Neuronal stem cell (in vitro differentiated cells): ENCODE measurements at places on chromosomes 6 and 20.
A peak's percentile ranks its signal among the peaks of the same experiment; 100 is the strongest.

DNA sequence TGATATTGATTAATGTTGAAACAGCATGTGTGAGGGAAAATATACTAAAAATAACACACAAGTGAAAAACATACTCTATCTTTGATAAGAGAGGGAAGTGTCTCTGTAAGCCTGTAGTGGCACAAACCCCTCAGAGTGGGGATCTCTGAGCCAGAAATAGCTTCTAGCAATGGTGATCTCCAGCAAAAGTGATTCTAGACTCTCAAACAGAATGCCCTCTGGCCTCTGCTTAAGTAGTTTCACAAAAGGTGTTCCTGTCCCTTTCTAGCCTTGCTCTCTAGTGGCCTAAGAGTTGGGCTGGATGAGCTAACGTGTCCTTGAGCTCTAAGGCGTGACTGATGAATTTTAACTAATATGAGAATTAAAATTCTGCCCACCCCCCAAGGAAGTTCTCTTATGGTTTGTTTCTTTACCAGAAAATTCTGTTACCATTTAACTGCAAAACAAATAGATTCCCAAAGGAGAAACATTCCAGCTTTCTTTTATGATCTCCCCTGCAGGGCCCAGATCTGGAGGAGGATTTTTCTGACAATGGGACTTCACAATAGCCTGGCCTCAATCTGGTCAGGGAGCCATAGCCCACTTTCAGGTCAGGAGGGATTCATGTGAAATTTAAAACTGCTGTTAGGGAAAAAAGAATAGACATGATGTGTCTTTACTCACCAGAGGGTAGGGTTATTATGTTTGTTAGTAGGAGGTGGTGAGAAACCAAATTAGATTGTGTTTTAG, 182.5 kb upstream of the LAMP5 start:
- DNase-seq, result peak; percentile 17

DNA sequence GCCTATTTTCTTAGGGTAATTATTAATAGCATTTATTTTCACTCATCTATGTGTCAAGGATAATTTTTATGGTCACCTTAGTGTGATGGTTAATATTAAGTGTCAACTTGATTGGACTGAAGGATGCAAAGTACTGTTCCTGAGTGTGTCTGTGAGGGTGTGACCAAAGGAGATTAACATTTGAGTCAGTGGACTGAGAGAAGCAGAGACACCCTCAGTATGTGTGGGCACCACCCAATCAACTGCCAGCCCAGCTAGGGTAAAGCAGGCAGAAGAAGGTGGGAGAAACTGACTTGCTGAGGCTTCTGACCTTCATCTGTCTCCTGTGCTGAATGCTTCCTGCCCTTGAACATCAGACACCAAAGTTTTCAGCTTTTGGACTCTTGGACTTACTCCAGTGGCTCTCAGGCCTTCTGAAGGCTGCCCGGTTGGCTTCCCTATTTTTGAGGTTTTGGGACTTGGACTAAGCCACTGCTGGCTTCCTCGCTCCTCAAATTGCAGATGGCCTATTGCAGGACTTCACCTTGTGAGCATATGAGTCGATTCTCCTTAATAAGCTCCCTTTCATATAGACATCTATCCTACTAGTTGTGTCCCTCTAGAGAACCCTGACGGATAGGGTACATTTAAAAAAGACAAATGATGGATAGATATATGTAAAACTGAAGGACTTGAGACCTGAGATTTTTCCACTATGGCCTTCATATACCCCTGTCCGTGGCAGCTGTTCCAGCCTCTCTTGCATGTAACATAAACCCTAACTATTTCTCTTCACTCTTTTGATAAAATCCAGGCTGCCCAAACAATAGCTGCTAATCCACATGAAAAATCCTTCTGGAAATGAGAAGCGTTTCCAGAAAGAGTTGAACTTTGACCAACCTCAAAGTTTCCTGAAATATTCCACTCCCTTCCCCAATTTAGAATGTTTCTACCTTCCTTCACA, 62.1 kb upstream of the RGS17 start:
- DNase-seq, result no peak

- DNase-seq, result no peak
These were observed 81.2 kb downstream of the DACT2 start for GRCh38 chr6:168238159-168238909.

GRCh38 chr20:36285746-36286447, 20.2 kb upstream of the DLGAP4 start:
- DNase-seq, result no peak

DNA sequence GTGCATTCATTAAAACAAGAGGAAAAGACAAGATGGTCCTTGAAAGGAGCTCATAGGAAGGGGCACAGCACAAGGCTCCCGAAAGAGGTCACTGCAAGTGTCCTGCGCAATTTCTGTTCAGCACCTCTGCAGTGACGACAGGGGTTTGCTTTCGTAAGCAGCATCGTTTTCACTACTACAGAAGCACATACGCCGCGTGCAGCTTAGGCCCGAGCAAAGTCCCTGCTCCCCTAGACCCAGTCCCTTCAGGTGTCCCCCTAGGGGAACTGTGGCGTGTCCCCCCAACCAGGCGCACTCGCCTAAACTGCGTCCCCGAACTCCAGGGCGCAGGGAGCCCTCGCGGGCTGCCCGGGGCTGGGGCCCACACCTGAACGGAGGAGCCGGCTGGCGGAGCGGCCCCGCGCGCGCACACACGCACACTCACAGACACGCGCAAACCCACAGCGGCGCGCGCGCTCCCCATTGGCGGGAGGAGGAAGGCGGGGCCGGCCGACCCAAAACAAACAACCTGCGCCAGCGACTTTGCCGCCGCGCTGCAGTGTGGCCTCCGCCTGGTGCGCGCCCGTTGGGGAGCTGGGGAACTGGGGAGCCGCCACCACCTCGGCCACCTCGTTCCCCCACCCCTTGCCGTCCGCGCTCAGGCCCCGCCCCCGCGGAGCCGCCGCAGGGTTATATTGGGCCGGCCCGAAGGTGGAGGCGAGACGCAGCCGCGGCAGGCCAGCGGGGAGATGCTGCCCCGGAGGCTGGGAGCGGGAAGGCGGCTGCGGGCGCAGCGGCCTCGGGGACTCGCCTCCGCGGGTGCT, at the start of gene FOXQ1:
Gene FOXQ1, plus strand, starts transcription at position 699 of the 803 bp plus-strand sequence. CDS start 607 bp downstream, outside the sequence.
- DNase-seq, result no peak

DNA sequence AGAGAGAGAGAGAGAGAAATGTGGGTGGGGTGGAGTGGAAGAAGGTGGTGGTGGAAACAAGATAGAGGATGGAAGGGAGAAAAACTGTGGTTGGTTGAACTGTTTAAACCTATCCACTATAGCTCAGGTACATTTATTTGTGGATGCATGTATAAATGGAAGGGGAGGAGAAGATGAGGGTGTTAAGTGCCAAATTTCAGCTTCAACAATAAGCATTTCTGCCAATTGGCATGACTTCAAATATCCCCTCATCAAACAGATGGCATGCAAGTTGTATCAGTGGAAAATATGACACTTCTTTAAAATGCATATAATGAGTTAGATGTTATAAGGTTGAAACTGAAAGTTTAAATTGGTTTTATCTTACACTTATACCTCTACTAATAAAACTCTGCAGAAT, 216.1 kb downstream of the LMBRD1 start:
- no peak for DNase-seq

- DNase-seq, result no peak
These were observed 47.6 kb downstream of the ARHGAP18 start for GRCh38 chr6:129662406-129662766.
